Liver (tissue), 10 donors: ENCODE measurements at places on chromosomes 3 and 15. TPM values are rescaled to one million over a fixed set of nuclear protein-coding genes. Genes with fewer than 3 reads are reported as not detected.

Gene ITIH4
- total RNA-seq = 2,000 TPM

Gene PDIA3
- total RNA-seq = 272 TPM

DNA sequence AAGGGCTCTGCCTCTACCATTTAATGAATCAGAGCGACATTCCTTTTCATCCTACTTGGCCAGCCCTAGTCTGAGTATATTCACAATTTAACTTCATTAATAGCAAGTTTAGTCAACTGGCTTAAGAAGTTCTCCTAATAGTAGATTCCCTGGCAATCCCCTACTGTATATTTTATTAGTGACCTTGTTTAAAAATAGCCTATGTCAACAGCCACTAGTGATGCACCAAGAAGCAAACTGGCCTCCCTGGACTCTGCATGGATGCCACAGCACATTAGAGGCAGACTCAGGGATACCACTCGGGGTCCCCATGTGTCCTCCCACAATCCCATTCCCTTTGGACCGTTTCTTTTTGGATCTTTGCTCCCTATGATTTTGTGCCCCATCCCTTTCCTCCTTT is 83.6 kb downstream of the THSD4 start:
- no peak for DNase-seq

DNA sequence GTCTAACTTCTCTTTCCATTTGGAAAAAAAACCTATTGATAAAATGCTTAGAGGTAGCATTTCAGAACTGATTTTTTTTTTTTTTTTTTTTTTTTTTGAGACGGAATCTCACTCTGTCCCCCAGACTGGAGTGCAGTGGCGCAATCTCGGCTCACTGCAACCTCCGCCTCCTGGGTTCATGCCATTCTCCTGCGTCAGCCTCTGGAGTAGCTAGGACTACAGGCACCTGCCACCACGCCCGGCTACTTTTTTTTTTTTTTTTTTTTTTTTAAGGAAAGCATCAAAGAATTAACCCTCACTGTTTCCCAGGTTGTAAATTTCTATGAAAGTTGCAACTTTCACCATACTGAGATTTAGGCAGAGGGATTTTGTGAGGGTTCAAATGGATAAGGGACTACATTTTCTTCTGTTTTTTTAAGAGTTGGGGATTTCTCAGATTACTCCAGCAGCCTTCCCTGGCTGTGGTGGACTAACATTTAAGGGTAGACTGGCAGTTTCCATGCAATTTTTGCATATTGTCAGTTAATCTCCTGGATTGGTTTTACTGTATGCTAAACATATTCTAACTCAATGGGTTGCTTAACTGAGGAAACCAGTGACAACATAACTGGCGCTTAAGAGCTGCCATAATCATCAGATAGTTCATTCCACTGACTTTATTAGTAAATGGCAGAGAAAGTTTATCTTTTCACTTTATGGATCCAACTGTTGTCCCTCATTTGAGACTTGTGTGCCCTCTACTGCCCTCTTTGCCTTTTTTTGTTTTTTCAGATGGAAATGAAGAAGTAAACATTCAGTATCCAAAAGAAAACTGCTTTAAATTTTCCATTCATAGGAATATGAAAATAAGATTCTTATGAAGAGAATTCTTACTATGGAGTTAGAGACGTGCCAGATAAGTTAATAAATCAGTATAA is 93.7 kb downstream of the NPTN start:
- no peak for DNase-seq

Gene SH2D7
- total RNA-seq = not detected

GRCh38 chr15:67196672-67197363 is 57.6 kb downstream of the AAGAB start:
- DNase-seq = no peak
